Stimulated activated CD4-positive, alpha-beta T cell treated with anti-CD3 and anti-CD28 coated beads, TNF-alpha, amount 100 ng/mL, for 1 hour (primary cell): ENCODE measurements at places on chromosomes 2 and 18.

- no peak for DNase-seq
Observed at GRCh38 chr2:15058015-15058720, 425.7 kb downstream of the LRATD1 start.

GRCh38 chr2:147373800-147374422 lies 470.9 kb upstream of the ACVR2A start:
- DNase-seq, result no peak

DNA sequence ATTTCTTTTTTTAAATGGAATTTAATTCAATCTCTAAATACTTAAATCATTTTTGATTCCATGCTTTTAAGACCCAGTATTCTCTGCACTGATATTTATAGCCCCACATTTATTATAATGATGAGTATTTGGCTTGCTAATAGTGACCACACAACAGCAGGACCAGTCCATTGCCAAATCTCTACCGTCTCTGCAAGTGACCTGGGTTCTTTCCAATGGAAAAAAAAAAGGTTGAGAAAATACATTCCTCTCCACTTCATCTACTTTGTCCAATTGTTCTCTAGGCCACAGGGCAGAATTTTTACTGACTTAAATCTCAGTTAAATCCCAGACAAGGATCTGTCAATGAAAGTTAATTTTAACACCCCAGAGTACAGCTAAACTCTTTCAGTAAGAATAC lies 20.5 kb downstream of the GRB14 start:
- DNase-seq, result no peak

GRCh38 chr2:241154915-241155314 lies 4.6 kb downstream of the PPP1R7 start:
- DNase-seq, result no peak

GRCh38 chr2:239762106-239762505 lies 263.0 kb downstream of the NDUFA10 start:
- no peak for DNase-seq

DNA sequence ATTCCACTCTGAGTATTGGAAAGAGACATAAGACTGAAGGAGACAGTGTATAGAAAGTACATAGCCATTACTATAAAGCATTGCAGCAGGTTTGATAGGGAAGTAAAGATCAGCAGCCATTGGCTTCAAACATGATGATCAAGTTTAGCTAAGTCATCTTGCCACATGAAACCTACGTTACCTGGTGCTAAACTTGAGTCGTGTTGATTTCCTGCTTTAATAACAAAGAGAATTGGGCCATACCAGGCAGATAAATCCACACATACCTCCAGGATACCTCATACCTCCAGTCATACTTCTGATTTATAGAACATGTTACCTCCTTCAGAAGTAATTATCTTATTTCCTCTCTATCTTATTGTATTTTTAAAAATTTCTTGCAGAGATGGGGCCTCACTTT lies 10.3 kb upstream of the KYNU start:
- DNase-seq, result no peak

- DNase-seq, result no peak
Observed at GRCh38 chr2:240834377-240834975, 14.5 kb upstream of the KIF1A start.

- DNase-seq, result no peak
Observed at GRCh38 chr2:16155766-16156165, 215.4 kb downstream of the MYCN start.

DNA sequence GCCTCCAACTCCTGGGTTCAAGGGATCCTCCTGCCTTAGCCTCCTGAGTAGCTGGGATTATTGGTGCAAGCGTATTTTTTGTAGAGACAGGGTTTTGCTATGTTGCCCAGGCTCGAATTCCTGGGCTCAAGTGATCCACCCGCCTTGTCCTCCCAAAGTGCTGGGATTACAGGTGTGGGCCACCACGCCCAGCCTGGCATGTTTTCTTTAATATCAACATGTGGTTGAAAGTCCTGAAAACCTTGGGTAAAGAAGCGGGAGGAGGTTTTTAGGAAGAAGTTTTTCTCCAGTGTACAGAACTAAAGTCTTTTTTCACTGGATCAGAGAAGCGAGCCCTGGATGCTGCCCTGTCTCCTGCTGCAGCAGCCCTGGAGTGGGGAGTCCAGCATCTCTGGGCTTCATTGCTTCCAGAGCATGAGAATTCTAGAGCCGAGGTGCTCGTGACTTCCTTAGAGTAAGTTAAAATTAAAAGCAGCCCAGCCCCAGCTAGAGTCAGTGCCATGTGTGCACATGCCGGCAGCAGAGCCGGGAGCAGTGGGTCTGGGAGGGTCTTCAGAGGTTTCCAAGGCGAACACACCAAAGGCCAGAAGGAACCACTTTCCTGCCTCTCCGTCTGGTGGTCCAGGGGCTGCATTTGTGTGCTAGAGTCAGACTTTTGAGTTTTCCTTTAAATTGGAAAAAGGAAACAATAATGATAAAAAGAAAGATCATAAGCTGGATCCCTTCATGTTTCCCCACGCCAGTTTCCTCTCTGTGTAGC lies 31.2 kb downstream of the ITGB1BP1 start:
- DNase-seq, result no peak

- no peak for DNase-seq
Observed at GRCh38 chr2:15306706-15307105, 254.4 kb downstream of the NBAS start.

- no peak for DNase-seq
Observed at GRCh38 chr2:239979243-239980023, 45.7 kb downstream of the NDUFA10 start.

- DNase-seq, result no peak
Observed at GRCh38 chr2:229475778-229476177, 204.7 kb upstream of the PID1 start.

GRCh38 chr2:75379476-75380210 lies 180.3 kb upstream of the TACR1 start:
- no peak for DNase-seq

DNA sequence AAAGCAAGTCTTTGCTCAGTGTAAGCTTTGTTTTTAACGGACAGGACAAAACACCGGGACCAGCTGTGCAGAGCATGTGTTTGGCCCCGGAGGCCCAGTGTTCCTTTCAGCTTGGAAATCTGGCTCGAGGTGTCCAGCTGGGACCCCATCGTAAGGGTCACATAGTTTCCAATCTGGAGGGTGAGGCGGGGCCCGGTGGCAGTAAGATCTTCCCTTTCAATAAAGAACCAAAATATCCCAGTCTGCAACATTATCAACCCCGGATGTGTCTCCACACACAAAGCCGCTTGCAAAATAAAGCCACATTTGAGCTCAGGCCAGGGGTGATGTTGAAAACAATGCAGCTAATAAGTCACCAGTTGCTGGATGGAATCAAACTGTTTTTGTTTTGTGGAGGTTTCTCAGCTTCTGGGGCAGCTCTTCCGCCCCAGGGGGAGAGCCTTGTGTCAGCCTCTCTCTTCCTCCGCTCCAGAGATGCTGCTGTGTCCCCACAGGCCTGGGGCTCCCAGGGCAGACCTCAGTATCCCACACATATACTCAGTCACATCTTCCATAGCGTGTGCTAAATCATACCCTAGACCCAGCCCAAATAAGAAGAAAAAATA lies 138.6 kb upstream of the GLI2 start:
- DNase-seq, result no peak

GRCh38 chr2:145777297-145777696 lies 1257.4 kb upstream of the ZEB2 start:
- no peak for DNase-seq

DNA sequence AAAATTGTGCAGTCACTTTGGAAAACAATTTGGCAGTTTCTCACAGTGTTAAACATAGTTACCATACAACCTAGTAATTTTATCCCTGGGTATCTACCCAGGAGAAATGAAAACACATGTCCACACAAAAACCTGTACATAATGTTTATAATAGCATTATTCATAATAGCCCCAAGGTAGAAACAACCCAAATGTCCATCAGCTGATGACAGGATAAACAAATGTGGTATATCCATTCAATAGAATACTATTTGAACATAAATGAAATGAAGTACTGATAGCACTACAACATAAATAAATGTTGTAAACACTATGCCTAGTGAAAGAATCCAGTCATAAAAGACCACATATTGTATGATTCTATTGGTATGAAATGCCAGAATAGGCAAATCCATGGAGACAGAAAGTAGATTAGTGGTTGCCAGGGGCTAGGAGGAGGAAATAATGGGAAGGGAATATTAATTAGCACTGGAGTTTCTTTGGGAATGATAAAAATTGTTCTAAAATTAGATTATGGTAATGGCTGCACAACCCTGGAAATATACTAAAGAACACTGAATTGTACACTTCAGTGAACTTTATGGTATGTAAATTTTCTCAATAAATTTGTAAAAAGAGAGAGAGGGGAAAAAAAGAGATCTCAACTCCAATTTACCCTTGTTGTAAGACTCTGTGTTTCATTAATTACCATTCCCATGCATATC lies 20.8 kb upstream of the VIT start:
- DNase-seq, result no peak

DNA sequence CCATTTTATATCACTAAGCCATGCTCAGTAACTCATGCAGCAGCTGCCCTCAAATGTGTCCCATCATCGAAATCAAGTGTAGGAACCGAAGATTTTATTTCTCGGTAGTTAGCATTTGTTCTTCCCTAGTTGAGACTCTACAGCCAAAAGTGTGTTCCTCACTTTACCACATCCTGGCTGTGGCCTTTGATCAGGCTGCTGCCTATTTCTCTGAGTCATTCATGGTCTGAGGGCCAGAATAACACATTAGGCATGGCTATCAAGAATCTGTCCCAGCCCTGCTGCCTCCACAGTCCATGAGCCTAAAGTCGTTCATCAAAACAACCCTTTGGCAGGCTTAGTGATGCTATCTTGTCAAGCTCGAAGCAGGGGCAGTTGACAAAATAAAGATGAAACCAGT lies 300.1 kb downstream of the TDRD15 start:
- DNase-seq, result no peak

- DNase-seq, result no peak
Observed at GRCh38 chr2:199503148-199503547, 45.4 kb upstream of the SATB2 start.

DNA sequence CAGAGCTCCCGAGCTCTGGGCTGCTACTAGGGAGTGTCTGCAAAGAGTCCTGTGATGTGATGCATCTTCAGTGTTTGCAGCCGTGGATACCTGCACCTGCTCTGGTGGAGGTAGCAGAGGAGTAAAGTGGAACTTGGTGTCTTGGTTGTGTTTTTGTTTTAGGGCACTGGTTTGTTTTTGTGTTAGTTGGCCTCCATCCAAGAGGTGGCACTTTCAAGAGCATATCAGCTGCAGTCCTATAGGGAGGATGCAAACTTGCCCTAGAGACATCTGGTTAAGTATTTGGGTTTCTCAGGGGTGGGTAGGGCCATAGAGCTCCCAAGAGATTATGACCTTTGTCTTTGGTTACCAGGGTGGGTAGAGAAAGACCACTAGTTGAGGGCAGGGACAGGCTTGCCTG lies 1249.0 kb upstream of the FAM98A start:
- no peak for DNase-seq

DNA sequence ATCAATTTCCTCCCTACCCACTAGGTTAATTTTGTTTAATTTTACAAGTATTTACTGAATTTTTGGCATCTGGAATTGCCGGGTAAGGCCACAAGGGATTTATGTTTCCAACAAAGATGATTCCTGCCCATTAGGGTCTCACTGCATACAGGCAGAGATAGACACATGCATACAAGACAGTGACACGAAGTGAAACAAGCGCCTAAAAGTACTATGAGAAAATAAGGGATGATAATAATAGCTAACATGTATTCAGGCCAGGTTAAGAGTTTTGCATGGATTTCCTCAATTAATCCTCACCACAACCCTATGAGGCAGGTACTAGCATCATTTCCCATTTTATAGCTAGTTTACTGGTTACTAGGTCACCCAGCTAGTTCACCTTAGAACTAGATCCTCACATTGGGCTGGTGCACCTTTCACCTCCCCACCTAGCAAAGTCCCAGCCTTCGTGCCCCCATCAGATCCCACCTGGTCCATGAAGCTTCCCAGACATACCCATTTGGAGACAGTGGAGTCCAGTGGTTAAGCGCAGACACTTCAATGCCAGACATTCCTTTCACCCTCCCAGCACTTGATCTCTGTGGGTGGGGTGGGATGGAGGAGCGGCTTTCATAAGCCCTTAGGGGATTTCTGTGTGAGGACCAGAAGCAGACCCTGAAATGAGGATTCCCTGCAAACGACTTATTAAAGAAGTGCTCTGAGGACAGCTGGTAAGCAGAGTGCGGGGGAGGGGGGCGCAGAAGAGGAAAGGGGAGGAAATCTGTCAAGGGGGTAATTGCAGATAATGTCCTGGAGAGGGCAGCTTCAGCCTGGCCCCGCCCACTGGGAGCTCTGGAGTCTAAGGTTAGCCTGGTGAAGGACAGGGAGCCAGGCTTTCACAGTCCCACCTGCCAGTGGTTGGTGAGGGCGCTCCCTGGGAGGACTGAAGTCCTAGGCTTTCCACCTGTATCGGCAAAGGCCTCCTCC lies 5.8 kb upstream of the DGUOK start:
- no peak for DNase-seq

DNA sequence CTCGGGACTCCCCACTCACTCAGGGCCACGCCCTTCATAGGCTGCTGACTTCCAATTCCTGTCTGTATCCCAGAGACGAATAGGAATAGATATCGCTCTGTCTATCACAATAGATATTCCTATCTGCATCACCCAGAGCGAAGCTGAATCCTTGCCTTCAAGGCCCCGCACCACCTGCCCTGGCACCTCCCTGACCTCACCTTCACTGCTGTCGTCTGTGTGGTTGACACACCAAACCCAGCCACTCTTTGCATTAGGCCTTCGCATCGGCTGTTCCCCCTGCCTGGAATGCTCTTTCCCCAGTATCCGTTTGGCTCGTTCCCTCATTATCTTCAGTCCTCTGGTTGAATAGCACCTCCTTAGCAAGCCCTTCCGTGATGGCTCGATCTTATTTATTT lies 43.5 kb downstream of the ATOH8 start:
- no peak for DNase-seq

DNA sequence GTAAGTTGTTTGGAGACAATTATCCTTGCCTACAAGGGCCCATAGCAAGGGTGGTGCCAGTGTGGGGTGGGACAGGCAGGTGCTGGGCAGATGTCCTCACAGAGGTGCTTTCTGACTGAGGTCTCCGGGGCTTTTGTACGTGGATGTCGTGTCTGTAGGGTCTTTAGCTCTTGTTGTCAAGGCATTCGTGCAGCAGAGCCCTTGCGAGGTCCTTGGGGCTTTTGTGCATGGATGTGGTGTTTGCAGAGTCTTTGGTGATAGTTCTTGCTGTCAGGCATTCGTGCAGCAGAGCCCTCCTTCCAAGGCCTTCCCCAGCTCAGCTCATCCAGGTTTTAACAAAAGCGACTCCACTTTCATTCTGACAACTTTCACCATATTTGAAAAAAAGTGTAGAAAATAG lies 116.0 kb upstream of the TMEM18 start:
- DNase-seq, result no peak

GRCh38 chr2:122384768-122385333 lies 629.4 kb downstream of the TSN start:
- DNase-seq, result no peak
